GM23338 (cell line): ENCODE measurements at places on chromosomes 3 and 15.

GRCh38 chr3:110178965-110179364 lies 841.6 kb upstream of the DPPA4 start:
- no peak for DNase-seq

- DNase-seq, result no peak
Observed at GRCh38 chr3:119669906-119670570, 7.2 kb downstream of the COX17 start.

- no peak for DNase-seq
Observed at GRCh38 chr3:133213937-133214336, 175.7 kb downstream of the TMEM108 start.

DNA sequence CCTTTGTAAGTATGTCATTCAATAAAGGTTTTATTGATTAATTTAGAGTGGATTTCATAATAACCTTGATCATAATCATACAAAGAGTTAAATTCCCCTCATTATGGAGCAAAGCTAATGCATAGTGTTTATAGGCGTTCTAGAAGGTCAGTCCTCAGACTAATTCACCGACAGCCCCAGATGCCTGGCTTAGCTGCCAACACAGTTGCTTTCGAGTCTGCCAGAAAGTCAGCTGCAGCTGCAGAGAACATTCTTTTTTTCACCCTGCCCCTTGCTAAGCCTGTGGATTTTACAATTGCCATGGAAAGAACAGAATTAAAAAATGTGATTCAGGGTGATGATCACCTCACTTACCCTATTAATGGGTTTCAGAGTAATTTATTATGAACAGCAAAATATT lies 21.2 kb downstream of the CADM2 start:
- DNase-seq, result no peak

DNA sequence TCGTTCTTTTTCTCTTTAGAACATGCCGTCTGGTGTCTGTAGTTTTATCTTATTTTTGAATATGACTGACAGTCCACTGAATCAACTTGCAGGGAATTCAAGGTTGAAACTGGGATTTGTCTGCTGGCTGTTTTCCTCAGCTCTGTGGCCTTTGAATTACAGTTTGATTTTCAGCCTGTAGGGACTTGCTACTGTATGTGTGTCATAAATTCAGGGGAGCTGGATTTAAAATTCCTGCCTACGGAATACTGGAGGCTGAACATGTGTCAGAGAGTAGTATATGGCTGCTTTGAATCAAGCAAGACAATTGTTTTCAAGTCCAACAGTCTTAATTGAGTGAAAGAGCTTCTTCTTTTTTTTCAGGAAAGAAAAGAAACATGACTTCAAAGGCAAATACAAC lies 33.9 kb downstream of the RARB start:
- no peak for DNase-seq

- DNase-seq, result no peak
Observed at GRCh38 chr15:100115711-100116090, 226.1 kb downstream of the ADAMTS17 start.

DNA sequence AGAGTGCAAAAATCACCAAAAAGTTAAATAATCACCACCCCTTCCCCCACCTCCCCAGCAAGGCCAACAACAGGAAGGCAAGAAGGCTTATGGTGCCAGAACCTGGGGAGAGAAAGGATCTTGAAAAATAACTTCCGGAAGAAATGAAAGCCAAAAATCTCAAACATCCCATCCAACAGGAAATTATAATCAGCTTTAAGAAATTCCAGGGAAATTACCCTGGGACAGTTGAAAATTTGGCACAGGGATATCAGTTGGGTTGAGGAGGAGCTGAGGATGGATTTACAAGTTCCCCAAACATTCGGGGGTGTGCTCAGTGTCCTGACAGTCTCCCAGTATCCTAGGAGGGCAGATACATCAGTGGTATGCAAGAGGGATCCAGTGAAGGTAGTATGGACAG lies 82.7 kb downstream of the POLR2M start:
- DNase-seq, result no peak

GRCh38 chr3:27623085-27623753 lies 98.9 kb downstream of the EOMES start:
- DNase-seq, result no peak

DNA sequence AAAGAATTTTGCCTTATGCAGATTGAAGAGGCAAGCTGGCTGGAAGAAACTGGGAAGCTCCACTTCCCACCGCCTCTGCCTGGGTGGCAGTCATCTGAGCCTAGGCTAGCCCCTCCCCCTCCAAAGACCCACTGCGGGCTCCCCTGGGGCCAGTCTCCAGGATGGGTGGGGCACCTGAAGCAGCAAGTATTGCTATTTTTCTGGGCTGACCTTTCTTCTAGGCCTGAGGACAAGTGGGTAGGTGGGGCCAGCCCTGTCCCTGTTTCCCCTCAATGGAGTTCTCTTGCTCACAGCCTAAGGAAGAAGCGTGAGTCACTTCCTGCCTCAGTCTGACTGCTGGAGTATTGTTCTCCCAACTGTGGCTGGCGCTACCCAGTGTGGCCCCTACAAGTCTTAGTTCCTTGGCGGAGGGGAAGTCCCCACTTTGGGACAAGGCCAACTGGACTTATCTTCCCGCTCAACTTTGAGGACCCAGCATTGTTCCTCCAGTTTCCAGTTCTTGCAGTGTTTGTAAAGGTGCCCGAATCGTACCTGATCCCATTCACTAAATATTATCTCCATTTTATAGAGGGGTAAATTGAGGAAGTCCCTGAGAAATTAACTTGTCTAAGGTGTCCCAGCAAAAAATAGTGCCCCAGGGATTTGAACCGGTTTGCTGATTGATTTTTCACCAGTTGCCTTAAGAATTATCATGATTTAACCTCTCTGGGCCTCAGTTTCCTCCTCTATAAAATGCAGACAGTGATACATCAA lies 1.4 kb downstream of the FURIN start:
- DNase-seq, result peak; percentile 72

DNA sequence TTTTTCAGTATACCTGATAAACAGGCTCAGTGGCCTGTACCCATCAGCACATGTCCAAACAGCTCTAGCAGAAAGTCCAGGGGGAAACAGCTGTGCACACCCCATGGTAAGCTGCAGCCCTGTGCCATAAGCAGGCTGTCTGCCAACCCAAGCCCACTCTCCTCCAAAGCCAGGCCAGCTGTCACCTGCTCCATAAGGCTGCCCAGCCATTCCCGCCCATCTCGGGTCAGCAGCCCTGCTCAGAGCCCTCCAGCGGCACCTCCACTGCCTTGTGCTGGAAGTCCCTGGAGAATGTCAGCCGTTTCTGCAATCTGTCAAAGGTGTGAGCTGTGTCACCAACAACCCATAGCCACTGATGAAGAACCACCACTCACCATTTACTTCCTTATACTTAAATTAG lies 82.0 kb downstream of the NTRK3 start:
- no peak for DNase-seq

DNA sequence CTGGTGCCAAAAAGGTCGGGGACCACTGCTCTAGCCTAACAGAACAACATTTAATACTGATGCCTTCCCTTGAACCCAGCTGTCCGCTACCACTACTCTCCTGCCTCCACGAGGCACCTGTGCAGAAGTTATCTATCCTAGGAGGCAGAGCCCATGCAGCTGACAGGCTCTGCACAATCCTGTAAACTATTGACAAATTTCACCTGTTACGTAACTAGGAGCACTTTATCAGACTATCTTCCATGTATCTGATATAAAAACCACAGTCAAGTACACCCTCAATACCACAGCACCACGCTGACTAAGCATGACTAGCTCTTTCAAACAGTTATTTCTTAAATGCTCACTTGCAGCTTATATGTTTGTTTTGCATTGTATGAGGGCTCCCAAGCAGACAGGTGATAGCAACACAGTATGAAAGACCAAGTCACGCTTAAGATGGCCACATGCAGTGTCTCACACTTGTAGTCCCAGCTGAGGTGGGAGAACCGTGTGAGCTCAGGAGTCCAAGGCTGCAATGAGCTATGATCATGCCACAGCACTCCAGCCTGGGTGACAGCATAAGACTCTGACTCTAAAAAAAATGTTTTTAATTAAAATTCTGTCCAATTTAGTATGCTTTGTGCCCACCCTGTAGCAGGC lies 4.5 kb upstream of the IL17RC start:
- DNase-seq, result no peak

GRCh38 chr15:80568876-80569605 lies 126.1 kb upstream of the ABHD17C start:
- no peak for DNase-seq

DNA sequence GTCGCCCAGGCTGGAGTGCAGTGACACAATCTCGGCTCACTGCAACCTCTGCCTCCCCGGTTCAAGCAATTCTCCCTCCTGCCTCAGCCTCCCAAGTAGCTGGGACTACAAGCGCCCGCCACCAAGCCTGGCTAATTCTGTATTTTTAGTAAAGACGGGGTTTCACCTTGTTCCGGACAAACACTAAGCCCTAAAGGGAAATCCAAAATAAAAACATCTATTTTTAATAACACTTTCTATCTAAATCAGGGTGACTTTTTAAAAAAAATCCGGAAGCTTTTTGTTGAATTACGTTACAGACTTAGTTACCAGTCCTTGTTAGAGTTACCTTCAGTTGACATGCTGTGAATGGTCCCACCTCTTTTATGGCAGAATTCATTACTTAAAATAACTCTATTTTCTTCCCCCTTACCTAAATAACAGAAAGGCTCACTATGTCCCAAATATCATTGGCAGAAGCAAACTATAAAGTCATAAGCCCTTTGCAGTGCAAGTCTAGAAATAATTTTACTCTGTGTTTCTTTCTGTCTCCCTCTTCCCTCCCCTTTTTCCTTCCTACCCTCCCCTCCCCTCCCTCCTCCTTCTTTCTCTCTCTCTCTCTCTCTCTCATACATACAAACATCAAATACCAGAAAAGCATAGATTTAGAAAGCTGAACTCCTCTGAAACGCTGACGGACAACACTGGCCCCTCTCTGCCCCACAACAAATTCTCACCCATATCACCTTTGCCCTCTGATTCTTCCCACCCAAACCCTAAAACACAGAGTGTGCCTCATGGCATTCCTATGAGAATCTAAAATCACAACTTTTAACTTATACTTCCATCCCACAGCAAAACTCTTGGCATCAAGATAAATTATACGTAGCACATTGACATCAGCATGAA lies 18.3 kb downstream of the THBS1 start:
- no peak for DNase-seq

DNA sequence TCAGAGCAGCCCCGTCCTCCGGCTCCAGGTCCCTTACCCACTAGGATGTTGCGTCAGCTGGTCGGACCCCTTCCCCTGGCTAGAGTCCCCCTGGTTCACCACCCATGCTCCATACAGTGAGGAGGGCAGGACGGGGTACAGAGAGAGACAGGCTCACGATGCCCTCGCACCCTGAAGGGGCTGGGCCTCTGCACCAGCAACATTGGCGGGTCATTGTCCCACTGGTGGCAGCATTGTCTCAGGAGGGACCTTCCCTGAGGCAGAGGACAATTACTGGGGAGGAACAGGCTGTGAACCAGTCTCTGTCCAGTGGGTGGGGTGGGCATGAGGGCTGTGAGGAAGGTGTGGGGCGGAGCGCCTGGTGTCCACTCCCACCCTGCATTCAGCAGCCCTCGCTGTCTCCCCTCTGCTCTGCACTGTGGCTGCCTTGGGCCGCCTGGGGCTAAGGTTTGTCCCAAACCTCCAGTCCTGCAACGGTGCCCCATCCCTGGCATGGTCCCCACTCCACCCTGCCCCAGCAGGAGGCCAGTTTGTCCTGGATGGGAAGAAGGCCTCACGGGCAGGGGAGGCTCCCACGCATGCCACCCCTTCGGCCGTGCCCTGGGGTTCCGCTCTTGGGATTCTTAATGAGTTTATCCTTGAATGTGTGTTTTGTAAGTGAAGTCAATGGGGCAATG lies 48.0 kb upstream of the KLF13 start:
- no peak for DNase-seq

GRCh38 chr3:53702776-53703530 lies 143.3 kb downstream of the CHDH start:
- no peak for DNase-seq

DNA sequence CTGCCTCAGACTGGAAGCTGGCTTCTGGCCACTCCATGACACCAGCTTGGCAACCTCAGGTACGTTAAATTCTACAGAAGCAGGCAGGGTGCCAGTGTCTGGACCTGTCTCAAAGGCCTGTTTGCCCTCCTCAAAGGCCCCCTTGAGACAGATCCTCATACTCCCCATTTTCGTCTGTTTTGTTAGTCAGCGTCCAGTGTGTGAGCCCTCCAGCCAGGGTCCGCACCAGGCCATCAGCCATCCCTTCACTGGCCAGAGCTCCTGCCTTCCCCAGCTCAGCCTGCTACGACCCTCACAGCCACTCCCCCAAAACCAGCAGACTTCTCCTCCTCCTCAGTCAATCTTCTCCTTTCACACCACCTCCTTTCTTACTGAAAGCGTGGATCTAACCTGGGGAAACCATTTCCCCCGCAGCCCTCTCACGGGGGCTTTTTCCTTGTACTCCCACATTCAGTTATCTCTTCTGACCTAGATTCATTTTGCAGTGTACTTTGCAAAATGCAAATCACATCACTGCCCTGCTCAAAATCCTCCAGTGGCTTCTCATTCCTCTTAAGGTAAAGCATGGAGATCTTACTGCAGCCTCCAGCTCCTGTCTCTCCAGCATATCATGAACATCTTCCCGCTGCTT lies 66.1 kb upstream of the CTDSPL start:
- DNase-seq, result no peak

DNA sequence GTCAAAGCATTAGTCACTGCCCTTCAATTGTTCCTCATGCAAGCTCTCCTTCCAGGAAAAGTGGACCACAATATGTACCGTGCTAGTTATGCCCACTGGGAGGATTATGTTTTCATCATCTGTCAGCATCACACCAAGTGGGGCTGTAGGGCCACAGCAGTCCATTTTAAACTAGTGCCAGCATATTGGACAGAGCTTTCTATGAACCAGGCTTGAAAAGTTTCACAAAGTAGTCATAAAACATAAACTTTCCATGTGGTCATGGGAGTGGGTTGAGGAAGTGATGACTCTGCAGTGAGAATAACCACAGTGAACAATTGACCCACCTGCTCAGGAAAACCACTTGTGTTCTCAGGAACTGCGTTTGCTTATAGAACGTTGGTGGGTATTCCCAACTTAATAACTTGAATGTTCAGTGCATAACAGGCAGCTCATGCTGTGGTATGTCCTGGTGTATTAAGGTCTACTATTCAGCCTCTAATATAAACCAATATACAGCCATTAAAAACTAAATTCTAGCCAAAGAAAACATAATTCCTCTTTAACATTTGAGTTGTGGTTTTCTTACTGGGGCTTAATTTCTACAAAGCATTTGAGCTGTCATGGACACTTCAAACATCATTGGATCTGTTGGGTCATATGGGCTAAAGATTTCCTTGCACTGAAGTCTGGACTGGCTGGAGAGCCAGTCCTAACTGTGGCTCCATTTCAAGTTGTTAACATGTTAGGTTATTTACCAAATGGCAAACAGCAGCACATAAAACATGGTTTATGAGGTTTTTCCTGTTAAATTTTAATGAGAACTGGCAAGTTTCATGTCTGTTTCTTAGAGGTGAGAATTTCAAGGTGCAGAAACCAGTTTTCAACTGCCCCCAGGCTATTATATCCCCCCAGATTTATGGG lies 274.1 kb downstream of the OTOL1 start:
- DNase-seq, result no peak

DNA sequence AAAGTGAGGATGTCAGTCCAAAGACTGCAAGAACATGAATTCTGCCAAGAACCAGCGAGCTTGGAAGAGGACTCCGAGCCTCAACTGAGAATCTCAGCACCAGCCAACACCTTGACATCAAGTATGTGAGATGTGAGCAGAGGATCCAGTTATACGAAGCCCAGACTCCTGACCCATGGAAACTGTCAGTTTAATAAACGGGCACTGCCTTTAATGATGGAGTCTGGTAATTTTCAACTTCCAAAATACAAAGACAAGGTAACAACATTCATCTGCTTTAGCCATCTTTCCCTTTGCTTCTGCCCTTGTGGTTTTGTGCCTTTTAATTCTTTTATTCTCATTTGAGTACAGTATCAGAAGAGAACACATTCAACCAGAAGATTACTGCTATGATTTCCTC lies 211.9 kb downstream of the ULK4 start:
- no peak for DNase-seq
